ENCODE measurements at places on chromosomes 5 and 9.

- H3K36me3 ChIP-seq = peaks cover 8% of the 10 kb centered on the region
- H3K4me1 ChIP-seq = peaks cover 26% of the 10 kb centered on the region
- DNase-seq = no peak
- no peaks in the 10 kb centered on the region for H3K27me3 ChIP-seq
- no peak overlapping the region for H3K27ac ChIP-seq
Observed at GRCh38 chr5:115267617-115268016, 4.9 kb upstream of the PGGT1B start.

DNA sequence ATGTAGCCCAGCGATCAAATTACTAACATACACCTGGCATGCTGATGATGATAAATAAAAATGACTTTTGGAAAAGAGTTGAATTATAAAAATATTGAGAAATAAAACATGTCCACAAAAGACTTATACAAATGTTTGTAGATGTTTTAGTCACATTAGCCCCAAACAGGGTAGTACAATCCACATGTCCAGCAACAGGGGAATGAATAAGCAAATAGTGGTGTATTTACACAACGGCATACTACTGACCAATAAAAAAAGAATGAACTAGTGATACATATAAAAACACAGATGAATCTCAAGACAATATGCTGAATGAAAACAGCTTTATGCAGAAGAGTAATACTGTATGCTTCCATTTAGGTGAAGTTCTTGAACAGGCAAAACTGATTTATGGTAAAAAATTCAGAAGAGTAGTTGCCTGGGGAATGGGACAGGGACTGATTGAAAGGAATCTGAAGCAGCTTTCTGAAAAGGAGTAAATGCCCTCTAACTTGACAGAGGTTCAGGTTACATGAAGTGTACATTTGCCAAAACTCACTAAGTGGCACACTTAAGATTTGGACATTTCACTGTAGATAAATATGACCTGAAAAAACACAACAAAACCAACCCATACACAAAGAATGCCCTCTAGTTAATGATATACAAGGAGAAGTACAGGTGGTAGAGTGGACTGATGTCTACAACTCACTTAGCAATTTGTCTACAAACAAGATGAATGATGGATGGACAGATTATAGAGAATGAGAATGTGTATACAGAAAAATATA, 35.4 kb downstream of the ACTL7A start:
- DNase-seq = no peak
- H3K27me3 ChIP-seq = no peaks in the 10 kb centered on the region
- H3K36me3 ChIP-seq = peaks cover 67% of the 10 kb centered on the region

GRCh38 chr9:90306158-90306557, 336.5 kb downstream of the DIRAS2 start:
- H3K36me3 ChIP-seq = no peaks in the 10 kb centered on the region
- H3K4me1 ChIP-seq = no peaks in the 10 kb centered on the region
- no peak for DNase-seq
- no peak overlapping the region for H3K27ac ChIP-seq

DNA sequence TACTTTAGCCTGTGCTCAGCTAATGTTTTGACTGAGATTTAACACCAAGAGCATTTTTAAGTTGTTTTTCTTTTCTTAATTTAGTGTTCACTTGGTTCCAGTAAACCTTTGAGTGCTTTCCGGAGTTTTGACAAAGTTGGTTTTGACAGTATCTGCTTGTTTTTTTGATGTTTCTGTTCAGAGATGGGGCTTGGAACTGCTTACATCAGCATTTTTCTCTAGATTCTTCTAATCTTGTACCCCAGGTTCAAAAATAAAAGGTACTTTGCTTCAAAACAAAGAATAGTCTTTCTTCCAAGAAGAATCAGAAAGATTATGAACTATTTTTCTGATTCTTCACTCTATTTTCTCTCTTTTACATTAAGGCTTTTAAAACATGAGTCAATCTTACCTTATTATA, 132.2 kb downstream of the DPYSL3 start:
- no peaks in the 10 kb centered on the region for H3K4me1 ChIP-seq
- H3K36me3 ChIP-seq = no peaks in the 10 kb centered on the region
- H3K27me3 ChIP-seq = no peaks in the 10 kb centered on the region
- no peak overlapping the region for H3K27ac ChIP-seq

DNA sequence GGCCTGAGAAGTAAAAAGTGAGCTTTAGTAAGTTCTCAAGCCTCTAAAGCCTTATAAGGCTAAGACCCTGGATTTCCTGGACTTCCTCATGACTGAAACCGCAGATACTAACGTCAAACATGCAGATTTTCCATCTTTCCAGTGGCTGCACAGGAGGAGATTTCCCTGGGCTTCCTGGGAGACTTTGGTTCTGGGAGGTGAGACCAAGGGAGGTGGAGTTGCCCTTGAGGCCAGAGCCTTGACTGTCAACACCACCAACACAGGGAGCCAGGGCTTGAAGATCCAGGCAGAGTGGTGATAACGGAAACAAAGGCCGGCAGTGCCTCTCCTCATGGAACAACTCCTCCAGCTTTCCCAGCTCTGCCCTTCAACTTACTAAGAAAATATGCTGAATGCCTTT, 144.7 kb upstream of the LRRTM2 start:
- H3K4me3 ChIP-seq = no peak overlapping the region
- no peaks in the 10 kb centered on the region for H3K27me3 ChIP-seq
- no peak overlapping the region for H3K27ac ChIP-seq
- H3K4me1 ChIP-seq = peaks cover 4% of the 10 kb centered on the region
- no peak for DNase-seq
- H3K36me3 ChIP-seq = peaks cover 76% of the 10 kb centered on the region

GRCh38 chr5:168353216-168353957, 61.9 kb downstream of the WWC1 start:
- no peaks in the 10 kb centered on the region for H3K36me3 ChIP-seq
- H3K4me3 ChIP-seq = no peak overlapping the region
- no peak overlapping the region for H3K27ac ChIP-seq
- DNase-seq = no peak

GRCh38 chr5:16791036-16791705, 144.9 kb downstream of the MYO10 start:
- no peaks in the 10 kb centered on the region for H3K27me3 ChIP-seq
- H3K27ac ChIP-seq = no peak overlapping the region
- DNase-seq = no peak
- peaks cover 1% of the 10 kb centered on the region for H3K4me1 ChIP-seq

DNA sequence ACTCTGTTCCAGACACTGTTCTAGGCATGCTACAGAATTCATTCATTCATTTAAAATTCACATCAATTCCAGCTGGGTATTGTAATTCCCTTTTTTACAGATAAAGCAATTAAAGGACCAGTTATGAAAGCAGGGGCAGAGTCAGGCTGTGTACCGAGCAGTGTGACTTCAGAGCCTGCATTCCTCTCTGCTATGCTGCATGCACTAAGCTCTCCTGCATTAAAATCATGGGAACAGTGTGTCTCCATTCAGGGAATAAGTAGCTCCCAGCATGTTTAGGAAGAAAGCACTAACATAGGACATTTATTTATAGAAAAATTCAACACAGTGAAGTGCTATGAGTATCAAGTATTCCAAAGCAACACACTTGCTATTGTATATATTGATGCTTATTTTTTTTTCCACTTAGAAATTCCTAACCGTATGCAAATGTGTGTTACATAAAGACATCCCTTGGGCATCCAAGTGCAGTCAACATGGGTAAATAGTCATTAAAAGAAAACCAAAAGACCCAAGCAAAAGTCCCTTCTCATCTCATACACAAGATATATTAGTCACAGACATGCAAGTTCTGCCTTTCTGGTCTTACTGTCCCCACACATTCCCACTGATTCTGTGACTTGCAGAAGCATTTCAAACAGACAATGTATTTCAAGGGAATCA, 173.7 kb downstream of the GABRB2 start:
- no peak overlapping the region for H3K4me3 ChIP-seq
- H3K27me3 ChIP-seq = no peaks in the 10 kb centered on the region
- H3K4me1 ChIP-seq = no peaks in the 10 kb centered on the region
- no peaks in the 10 kb centered on the region for H3K36me3 ChIP-seq

DNA sequence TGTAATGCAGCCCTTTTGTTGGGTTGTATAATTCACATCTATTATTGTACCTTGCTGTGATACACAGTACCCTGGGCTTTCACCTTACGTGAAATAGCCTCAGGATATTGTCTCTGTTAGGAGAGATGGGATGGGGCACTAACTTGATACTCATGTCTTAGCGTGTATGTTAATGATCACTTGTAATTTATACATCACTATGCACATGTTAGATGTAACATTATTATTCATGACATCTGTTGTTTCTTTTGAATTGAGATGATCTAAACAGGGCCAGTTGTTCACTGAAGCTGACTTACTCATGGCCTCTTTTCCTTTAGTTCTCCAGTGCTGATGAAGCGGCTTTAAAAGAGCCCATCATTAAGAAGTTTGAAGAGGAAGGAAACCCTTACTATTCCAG, 65.2 kb downstream of the MCCC2 start:
- H3K36me3 ChIP-seq = peaks cover 37% of the 10 kb centered on the region
- H3K4me3 ChIP-seq = no peak overlapping the region
- no peak for DNase-seq
- H3K27me3 ChIP-seq = no peaks in the 10 kb centered on the region

DNA sequence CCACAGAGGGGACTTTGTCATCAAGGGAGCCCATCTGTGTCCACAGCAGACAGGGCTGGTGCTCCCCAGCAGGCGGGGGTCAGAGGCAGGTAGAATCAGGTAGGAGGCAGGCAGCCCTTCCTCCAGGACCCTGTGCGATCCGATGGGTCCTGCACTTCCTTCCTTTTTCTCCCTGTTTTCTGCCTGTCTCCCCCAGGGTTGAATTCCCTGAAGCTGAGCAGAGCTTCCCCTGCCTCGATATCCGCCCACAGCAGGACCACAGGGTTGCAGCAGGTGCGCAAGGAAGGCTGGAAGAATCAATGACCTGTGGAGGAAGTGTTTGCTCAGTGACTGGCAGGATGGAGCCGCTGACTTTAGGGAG, 69.2 kb downstream of the MRPL36 start:
- no peak for DNase-seq
- no peak overlapping the region for H3K4me3 ChIP-seq
- H3K4me1 ChIP-seq = peaks cover 4% of the 10 kb centered on the region
- peaks cover 41% of the 10 kb centered on the region for H3K27me3 ChIP-seq
- no peaks in the 10 kb centered on the region for H3K36me3 ChIP-seq
- no peak overlapping the region for H3K27ac ChIP-seq

DNA sequence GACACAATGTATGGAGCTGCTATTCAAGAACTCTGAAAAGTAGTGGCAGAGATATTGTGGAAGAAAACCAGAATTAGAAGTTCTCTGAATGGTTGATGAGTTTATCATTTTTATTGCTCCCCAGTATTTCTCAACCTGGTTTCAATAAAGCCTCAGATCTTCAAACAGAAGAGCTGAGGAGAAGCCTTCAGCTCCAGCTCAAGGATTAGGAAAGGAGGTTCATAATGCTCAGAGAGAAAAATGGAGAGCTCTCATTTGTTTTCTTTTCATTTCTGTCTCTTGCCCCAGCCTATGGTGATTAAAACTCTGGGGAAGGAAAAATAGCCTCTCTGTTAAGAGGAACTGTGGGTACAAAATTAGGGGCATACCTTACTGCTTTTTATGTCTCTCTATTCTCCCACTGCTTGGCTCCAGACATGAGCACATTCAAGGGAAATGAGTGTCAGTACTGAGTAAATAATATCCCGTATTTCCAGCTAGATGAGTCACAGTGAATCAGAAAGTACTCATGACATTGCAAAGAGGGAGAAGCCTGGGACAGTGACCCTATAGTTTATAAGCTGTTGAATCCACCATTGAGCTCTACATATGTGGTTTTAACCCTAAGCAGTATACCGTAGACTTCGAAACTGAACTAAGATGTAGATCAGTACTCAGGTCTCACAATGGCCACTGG, 138.1 kb downstream of the EMB start:
- no peak for DNase-seq
- no peak overlapping the region for H3K27ac ChIP-seq
- peaks cover 7% of the 10 kb centered on the region for H3K4me1 ChIP-seq
- no peak overlapping the region for H3K4me3 ChIP-seq
- H3K27me3 ChIP-seq = no peaks in the 10 kb centered on the region

- H3K27me3 ChIP-seq = no peaks in the 10 kb centered on the region
- H3K4me3 ChIP-seq = no peak overlapping the region
- peaks cover 23% of the 10 kb centered on the region for H3K36me3 ChIP-seq
- DNase-seq = no peak
- H3K27ac ChIP-seq = no peak overlapping the region
- H3K4me1 ChIP-seq = no peaks in the 10 kb centered on the region
Observed at GRCh38 chr5:859798-860296, 9.1 kb upstream of the ZDHHC11 start.

DNA sequence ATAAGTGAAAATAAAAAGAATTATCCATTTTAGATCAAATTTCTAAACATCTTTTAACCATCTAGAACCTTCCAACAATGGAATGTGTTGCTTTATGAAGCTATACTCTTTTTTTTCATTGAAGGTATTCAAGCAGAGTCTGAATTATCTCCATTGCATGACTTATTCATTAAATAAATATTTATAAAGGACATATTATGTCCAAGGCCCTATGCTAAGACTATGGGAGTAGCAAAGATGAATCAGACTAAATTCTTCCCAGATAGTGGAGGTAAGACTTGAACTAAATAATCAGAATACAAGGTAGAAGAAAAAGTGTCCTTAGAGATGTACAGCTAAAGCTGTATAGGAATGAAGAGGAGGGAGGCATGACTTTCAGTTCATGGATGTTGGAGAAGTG, 215.5 kb upstream of the RGMB start:
- H3K27ac ChIP-seq = no peak overlapping the region
- DNase-seq = no peak
- no peaks in the 10 kb centered on the region for H3K27me3 ChIP-seq
- no peak overlapping the region for H3K4me3 ChIP-seq
- H3K36me3 ChIP-seq = no peaks in the 10 kb centered on the region
- no peaks in the 10 kb centered on the region for H3K4me1 ChIP-seq

- H3K27ac ChIP-seq = peak overlapping the region; percentile 92
- no peak for DNase-seq
- H3K4me1 ChIP-seq = peaks cover 87% of the 10 kb centered on the region
Observed at GRCh38 chr5:157269165-157269671, 3.3 kb downstream of the CYFIP2 start.

- peaks cover 5% of the 10 kb centered on the region for H3K4me1 ChIP-seq
- no peak for DNase-seq
- no peaks in the 10 kb centered on the region for H3K36me3 ChIP-seq
- peaks cover 23% of the 10 kb centered on the region for H3K27me3 ChIP-seq
- H3K27ac ChIP-seq = no peak overlapping the region
- H3K4me3 ChIP-seq = no peak overlapping the region
Observed at GRCh38 chr9:134546746-134547145, 94.9 kb upstream of the COL5A1 start.

- peak overlapping the region; percentile 38 for H3K27ac ChIP-seq
- H3K4me3 ChIP-seq = no peak overlapping the region
- H3K4me1 ChIP-seq = peaks cover 38% of the 10 kb centered on the region
- DNase-seq = peak; percentile 37
Observed at GRCh38 chr5:40386289-40386688, 293.4 kb upstream of the PTGER4 start.

Data from stimulated activated naive B cell treated with anti-CD40 and anti-IgM and Interleukin-4, amounts not matched to agents 10 μg/mL and 1 μg/mL and 100 μg/mL, for 72 hours (primary cell).